ENCODE measurements at places on chromosomes 1 and 21. TPM values are rescaled to one million over a fixed set of nuclear protein-coding genes. Genes with fewer than 3 reads are reported as not detected.

- no peak for DNase-seq
Measured at GRCh38 chr1:110205156-110205555, 5.0 kb upstream of the KCNC4 start.

DNA sequence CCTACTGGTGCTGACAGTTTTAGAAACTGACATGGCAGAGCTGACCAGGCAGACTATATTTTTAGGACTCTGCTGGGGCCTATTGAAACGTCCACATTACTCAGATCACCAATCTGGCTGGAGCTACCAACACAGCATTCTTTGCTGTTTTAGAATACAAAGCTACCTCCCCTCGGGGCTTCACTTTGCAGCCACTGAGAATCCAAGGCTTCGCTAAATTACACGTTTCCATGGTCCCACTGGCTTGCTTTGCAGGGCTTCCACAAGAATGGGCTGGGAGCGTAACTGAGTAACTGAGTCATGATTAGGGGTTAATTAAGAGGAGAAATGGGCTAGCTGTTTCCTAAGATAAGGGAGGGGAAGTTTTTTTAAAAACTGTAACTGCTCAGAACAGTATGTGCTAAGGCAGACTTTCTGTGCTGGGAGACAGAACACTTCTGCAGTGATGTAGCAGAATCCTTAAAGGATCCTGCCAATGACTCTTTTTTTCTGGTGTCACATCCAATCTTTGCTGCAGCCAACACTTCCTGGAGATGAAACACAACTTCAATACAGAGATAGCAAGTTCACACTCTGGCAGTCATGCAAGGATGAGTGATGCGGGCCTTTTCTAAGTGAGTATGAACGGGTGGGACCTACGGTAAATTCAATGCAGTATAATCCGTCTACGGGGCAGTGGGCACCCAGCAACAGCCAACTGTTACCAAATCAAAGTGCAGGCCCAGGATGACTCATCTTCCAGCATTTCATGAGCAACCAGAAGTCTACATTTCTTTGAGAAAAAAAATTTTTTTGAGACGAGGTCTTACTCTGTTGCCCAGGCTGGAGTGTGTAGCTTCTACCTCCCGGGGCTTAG lies 21.5 kb downstream of the NDUFS5 start:
- DNase-seq: no peak

- no peak for DNase-seq
Measured at GRCh38 chr1:224640018-224640417, 23.9 kb downstream of the CNIH3 start.

GRCh38 chr1:83905315-83905907 lies 93.5 kb downstream of the TTLL7 start:
- DNase-seq: no peak

DNA sequence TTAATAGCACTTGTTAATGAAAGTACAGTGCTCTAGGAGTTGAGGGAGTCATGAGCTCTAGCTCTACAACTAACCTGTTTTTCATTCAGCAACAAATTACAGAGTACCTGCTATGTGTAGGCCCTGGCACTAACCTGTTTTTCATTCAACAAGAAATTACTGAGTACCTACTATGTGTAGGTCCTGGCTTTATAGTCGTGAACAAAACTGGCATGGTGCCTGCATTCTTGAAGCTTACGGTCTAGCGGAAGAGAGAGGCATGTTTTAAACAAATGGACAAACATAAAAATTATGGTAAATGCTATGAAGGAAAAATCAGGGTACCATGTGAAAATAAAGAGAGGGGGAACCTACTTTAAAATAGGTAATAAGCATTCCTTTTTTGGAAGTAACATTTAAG lies 2.2 kb upstream of the UBAP2L start:
- no peak for DNase-seq

DNA sequence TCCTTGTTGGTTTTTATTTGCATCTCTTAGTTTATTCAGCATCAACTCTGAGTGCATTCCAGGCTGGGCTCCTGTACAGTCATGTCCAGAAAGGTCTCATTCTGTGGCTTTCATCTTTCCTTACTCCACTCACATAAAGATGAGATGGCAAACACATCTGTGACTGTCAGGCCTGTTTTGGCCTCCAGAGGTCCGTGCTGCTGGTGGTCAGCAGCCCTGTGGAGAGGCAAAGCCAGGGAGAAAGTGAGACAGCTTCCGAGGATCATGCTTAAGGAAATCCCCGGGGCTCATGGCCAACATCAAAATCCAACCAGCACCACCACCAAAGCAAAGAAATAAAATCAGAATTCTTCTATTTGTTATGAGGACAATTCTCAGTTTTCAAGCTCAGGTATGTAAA lies 96.1 kb upstream of the HIVEP3 start:
- DNase-seq: no peak

Gene RGS1
- total RNA-seq: 29.1 TPM

GRCh38 chr1:1122078-1122811 lies 6.4 kb upstream of the C1orf159 start:
- DNase-seq: peak; percentile 92

DNA sequence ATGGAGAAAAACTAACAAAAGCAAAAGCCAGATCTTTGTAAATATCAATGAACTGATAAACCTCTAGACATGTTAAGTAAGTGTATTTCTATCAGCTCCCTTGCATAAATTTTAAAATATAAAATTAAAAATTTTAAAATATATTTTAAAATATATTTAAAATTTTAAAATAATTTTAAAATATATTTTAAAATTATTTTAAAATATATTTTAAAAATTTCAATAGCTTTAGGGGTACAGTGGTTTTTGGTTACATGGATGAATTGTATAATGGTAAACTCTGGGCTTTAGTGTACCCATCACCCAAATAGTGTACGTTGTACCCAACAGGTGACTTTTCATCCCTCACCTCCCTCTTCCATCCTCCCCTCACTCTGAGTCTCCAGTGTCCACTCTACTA lies 279.2 kb downstream of the SDCCAG8 start:
- DNase-seq: no peak

DNA sequence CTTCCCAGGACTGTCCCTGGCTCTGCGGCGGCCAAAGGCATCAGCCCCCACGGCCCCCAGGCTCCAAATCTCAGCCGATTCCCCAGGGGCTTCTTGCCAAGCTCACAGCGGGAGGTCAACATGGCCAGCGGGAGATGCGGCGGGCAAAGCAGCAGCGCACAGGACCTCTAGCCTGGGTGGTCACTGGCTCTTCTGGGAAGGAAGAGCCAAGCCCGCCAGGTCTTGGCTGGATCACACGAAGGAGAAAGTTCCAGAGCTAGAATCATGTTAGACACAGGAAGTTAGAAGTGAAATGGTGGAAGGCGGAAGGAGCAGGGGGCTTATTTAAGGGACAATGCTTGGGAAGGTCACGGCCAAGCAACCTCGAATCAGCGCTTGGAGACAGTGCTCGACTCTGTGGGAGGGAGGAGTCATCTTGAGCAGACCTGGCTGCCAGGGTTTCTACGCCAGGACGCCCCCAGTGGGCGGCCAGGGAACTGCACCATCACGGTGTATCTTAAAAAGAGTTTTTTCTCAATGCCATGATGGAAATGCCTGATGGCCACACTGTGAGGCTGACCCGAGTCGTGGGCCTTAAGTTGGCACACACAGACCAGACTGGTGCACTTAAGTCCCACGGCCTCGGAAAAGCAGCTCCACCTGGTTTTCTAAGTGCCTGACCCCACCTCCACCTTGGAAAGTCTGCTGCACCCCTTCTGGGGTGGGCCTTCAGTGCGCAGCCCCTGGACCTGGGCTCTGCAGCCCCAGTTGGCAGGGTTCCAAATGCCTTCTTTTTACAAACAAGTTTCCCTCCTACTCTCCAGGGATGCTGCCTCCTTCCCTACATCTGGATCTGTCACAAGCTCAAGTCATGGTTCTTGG lies 29.3 kb downstream of the SLC66A1 start:
- peak; percentile 60 for DNase-seq

Gene CAPZB
- total RNA-seq: 210 TPM

- DNase-seq: no peak
Measured at GRCh38 chr21:43373362-43374227, 53.3 kb downstream of the SIK1 start.

Gene BRINP3
- total RNA-seq: 44.3 TPM

DNA sequence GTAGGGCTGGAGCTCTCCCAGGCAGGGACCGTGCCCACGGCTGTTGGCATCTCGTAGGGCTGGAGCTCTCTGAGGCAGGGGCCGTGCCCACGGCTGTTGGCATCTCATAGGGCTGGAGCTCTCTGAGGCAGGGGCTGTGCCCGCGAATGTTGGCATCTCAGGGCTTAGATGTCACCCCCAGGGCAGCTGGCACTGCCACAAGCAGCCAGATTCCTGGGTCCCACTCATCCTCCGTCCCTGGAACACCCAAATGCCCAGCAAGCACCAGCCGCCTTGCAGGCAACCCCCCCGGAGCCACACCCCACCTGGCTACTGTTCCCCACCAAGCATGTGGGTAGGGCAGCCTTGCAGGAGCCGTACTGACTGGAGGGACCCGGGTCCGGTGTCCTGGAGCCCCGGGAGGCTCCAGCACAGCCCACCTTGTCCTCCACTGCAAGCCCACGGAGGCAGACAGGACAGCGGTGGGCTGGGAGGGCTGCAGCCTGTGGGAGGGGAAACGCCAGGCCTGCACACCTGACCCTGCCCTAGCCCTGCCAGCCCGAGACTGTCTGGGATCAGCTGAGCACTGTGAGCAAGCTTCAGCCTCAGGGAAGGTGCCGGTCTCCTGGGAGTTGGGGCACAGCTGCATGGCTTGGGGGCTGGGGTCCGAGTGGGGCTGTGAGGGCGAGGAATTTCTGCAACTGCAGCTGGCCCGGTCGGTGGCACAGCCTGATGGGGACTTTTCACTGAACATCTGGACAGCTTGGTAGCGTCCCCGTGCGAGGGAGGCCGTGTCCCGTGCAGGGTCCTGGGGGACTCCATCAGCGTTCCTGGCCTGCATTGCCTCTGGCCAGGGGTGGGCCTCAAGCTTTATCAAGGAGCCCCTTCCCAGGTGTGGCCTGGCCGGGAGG lies 53.6 kb downstream of the COL18A1 start:
- DNase-seq: no peak

DNA sequence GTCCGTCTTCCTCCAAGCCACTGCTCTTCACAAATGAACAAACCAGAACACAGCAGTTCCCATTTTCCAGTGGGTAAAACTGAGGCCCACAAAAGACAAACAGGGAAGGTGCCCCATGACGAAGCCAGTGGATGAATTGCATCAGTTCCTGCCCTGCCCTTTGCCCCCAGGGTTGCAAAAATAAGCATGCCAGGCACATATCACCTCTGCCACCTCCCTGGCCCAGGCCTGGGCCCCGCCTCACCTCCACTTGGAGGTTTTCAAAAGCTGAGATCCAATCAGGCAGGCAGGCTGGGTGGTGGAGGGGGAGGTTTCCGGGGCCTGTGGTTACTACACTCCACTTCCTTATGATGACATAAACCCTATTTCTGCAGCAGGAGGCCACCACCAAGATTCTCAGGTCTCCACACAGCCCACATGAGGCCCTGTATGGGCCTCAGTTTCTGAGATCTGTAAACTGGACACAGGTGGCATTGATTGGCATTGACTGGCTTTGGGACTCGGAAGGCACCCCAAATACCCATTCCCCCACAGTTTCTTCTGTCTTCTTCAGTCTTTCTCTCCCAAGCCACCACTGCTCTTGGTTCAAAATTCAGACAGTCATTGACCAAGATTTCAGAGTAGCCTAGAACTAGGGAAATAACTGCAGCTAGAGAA lies 4.1 kb downstream of the KIF21B start:
- peak; percentile 96 for DNase-seq

Gene IRF6
- 48.3 TPM for total RNA-seq

GRCh38 chr21:38246511-38246910 lies 10.3 kb upstream of the KCNJ15 start:
- no peak for DNase-seq

GRCh38 chr1:82813386-82813785 lies 1012.7 kb downstream of the ADGRL2 start:
- DNase-seq: no peak

Gene FAM151A
- 15.7 TPM for total RNA-seq

- DNase-seq: no peak
Measured at GRCh38 chr1:206421616-206422340, 48.5 kb upstream of the IKBKE start.

Gene CELA3B
- not detected for total RNA-seq

GRCh38 chr1:17952506-17952905 lies 155.1 kb upstream of the IGSF21 start:
- no peak for DNase-seq

- no peak for DNase-seq
Measured at GRCh38 chr1:245404952-245405351, 250.2 kb downstream of the KIF26B start.

GRCh38 chr1:165525708-165526107 lies 18.1 kb upstream of the LRRC52 start:
- DNase-seq: no peak

DNA sequence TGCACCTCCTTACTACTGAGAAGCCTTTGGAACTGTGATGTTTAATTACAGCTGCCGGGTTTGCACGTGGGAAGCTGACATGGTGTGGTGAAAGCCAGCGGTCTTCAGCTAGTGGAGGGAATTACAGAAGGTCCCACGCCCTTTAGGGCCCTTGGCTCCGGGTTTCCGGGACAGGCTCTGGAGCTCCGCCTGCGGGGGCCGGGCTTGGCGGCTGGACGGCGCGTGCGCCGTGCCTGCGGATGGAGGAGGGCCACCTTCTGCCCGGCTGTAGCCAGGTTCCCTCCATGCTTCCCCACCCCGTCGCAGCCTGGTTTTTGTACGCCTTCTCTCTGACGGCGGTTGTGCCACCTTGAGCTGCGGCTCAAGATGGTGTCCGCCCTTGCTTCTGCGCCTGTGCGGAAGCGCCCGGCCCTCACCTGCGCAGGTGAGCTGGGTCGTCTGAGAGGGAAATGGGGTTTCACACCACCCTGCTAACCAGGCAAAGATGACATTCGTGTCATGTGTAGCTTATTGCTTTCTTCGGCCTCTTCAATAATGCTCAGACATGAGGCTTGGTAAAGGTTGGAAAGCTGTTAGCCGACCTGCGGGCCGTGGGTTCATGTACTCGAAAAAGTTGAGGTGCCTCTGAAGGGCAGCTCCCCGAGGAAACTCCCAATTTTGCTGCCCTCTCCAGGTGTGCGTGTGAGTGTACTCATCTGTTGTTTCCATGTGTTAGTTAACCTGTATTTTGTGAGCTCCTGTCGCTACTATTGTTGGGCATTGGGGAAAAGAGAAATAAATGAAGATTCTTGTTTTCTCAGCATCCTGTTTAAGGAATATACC lies 36.6 kb upstream of the OPRD1 start:
- DNase-seq: peak; percentile 53

GRCh38 chr1:115677565-115677964 lies 35.8 kb downstream of the VANGL1 start:
- DNase-seq: no peak

Gene ERO1B
- 5.2 TPM for total RNA-seq

DNA sequence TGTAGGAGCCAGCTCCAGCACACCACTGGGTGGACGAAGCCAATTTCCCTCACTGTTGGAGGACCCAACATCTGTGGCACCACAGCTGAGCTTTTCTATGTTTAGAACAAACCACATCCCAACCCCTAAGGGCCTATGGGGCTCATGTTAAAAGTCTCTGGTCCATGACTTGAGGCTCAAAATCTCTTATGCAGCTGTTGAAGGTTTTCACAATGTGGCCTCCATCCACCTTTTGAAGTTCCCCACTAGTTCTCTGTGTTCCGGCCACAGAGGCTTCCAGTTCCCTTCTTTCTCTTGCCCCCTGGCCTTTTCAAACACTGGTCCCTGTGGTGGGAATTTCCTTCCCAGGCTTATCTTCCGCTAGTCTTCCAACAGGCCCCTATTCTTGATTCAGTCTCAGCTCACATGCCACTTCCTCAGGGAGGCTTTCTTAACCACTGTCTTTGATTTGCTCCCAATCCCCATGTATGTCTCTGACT lies 3.9 kb upstream of the IFNLR1 start:
- peak; percentile 71 for DNase-seq

- no peak for DNase-seq
Measured at GRCh38 chr1:59692591-59692990, 122.2 kb upstream of the HOOK1 start.

Gene TRIM45
- 1.8 TPM for total RNA-seq
